ENCODE measurements at places on chromosomes 3 and 15.

DNA sequence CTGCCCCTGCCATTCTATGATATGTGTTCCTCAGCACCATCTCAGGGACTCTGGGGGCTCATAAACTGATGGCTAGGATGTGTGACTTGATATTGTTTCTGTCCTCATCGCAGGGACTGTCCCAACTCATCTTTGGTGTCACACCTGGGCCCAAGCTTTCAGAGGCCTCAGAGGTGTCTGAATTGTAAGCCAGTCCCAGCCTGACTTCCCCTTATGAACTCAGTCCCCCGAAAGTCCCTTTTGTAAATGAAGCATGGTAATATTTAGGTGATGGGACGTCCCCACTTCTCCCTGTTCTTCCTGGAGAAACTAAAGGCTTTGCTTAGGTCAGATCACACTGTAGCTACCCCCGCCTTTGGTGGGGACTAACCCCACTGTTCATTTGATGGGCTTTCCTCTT lies 142.4 kb upstream of the TLE3 start:
- no peak for DNase-seq

DNA sequence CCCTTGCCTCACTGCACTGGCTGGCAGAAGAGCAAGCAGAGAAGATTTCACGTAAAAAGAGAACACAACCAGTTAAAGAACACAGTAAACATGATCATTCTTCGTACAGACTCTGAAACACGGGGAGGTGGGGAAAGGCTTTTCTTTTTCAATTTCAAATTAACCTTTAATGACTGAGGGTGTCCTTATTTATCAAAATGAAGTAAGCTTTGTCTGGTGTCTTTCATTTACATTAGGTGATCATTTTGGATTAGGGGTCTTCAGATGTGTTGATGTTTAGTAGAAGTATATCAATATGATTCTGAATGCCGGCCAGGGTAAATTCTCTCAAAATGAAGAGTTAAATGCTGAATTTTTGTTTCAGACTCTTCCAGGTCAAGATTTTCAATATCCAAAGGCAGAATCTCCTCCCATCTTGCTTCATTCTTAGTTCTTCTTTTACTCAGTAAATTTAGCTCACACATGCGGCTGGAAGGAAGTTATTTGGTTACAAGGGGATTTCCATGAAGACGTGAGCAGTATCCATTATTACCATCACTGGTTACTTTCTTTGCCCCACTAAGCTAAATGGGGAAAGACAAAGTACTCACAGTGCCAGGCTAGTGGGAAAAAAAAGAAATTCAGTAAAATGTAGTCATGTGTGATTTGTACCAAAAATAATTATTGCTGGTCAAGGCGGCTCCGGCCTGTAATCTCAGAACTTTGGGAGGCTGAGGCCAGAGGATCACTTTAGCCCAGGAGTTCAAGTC lies 272.2 kb upstream of the NR2F2 start:
- no peak for DNase-seq

DNA sequence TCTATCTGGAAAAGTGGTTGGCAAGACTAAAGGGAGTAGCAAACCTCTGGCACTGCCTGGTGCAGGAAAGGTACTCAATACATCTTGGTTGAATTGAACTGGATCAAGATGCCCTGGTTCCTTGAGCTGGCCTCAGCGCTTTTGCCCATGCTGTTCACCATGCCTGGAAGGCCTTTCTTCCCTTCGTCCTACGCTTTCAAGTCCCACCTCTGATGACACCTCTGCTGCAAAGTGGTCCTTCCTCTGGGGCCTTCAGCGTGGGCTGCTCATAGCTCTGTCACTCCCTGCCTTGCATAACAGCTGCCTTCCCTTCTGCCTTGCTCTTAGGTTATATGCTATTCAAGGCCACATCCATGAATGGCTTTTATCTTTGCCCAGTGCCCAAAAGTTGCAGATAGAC lies 23.0 kb downstream of the ITGA11 start:
- no peak for DNase-seq

GRCh38 chr3:189513281-189514117 lies 117.7 kb upstream of the TP63 start:
- no peak for DNase-seq

GRCh38 chr3:168989396-168989795 lies 674.1 kb downstream of the MECOM start:
- DNase-seq, result no peak

GRCh38 chr3:73041537-73041936 lies 19.9 kb upstream of the EBLN2 start:
- DNase-seq, result no peak

DNA sequence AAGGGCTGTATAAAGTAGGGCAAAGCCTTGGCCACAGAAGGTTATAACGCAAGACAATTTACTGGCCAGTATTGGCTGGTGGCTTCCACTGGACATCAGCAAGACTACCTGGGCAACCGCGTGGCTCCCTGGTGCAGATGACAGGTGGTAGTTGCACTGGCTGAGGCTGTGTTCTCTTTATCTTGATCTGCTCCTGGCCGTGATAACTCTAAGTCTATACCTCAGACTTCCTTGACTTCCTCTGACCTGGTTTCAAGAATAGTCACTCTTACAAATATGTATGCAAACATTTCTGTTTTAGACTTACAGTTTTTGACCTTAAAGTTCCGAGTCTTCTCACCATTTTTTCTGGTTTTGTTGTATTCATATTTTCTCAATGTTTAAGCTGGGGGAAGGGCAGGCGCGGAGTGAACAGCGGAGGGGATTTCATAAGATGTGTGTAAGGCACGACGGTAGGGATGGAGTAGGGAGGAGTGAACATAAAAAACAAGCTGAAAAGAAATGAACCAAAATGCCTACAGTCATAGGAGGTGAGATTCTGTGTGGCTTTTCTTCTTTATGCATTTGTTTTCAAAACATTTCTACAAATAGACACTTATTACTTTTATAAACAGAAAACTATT lies 15.2 kb upstream of the TMEM212 start:
- DNase-seq, result no peak

DNA sequence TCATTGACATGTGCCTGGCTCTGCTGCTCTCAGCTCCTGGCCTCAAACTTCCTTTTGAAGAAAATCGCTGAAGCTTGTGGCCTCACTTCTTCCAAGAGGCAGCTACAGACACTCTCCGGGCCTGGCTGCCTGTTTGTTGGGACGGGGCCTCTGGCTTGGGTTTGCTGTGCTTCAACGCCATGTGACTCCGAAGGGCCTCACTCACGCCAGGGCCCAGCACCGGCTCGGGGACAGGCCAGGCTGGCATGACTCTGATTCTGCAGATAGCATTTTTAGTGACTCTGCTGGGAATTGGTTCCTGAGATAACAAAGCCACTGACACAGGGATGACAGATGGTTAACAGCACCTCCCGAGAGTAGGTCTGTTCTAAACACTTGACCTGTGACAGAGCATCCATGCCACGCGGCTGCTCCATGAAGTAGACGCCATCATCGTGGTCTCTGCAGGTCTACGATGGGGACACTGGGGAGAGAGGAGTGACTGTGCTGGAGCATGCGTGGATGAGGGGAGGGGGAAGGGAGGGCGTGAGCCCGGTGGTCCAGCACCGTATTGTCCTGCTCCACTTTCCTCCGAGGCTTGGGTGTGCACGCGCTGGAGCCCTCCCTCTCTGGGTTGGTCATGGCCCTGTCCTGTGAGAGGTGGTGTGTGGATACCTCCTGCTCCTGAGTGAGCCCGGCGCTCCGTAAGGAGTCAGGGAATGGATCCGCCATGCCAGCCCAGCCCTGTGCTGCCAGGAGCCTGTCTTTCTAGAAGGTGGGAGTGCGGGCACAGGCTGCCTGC lies 133.6 kb downstream of the TJP1 start:
- no peak for DNase-seq

DNA sequence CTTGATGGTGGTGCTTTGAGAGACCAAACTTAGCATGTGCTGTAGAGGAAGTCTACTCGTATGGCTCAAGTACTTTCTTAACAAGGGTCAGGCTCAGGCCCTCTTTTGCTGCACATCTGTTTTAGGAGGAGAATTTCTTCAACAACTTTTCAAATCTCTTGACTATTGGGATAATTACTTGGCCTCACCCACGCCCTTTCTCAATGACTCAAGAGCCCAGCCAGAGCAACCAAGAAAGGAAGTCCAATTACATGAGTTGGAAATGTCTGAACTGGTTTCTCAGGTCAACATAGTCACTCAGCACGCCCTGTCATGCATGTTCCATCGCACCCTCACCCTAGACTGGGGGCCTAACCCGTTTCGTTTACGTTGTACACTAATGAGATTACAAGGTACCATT lies 44.8 kb upstream of the UMPS start:
- no peak for DNase-seq

All from CD8-positive, alpha-beta T cell (primary cell).